ENCODE measurements at places on chromosomes 3 and 15.

DNA sequence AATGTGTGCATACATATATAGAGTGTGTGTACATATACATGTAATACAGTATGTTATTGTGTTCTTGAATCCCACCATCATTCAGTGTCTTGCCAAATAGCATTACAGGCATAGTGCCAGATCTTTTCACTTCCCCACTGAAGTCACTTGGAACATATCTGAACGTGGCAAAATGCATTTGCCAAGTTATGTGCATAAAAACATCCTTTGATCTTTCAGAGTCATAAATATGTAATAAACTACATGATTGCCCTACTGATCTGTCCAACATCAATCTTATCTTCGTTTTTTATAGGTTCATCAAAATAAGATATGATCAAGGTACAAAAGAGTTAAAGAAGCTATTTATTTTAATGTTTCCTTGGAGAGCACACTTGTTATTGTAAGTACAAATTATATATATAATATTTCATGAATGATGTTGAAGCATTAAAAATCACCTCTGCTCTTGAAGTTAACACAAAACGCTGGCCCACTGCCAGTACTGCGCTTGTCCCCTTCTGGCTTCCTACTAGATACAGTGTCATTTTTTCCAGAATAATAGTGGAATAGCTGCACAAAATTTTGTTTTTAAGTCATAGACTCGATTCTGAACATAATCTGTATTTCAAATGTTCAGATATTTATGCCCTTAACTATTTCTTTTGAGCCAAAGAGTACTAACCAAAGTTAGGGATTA, 549.5 kb upstream of the ARRDC4 start:
- no peak for DNase-seq

DNA sequence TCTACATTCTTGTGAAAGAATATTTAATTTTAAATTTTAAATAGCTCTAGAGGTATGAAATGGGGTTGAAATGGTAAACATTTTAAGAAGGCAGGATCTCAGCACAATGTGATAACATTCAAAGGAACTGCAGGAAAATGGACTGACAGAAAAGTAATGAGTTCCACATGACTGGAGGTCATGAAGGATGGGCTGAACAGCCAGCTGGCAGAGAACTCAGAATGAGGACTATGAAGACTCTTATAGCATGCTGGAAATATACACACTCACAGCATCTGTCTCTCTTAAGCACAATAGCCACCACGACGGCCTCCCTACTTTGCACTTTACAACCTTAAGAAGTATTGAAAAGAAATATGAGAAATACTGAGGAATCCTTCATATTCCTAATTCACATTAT, 94.7 kb downstream of the TNIK start:
- DNase-seq: no peak

- DNase-seq: peak; percentile 9
Observed at GRCh38 chr3:100709842-100710260, 557 bp downstream of the TFG start.

GRCh38 chr15:62571072-62571471, 406.0 kb upstream of the C2CD4B start:
- no peak for DNase-seq

GRCh38 chr3:79369306-79369705, 398.5 kb downstream of the ROBO1 start:
- no peak for DNase-seq

DNA sequence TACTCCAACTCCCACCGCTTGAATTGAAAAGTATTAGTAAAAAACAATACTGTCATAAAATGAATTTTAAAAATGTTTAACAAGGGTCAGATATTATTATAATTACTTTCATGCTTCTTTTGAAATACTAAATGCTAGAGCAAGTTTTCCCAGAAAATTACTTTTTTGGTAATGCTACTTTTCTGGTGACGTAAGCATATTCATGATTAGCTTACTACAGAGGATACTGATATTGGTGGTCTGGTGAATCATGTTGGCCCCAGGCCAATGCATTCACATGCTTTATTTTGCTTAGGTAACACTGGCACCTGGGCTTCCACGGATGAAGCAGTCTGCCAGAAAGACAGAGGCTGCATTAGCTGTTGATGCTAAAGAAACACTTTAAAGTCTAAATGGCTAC, 12.4 kb downstream of the SPATA16 start:
- DNase-seq: no peak

Measured in activated CD4-positive, alpha-beta T cell treated with anti-CD3 and anti-CD28 coated beads, Interleukin-2, Interleukin-4, amounts not matched to agents 100 ng/mL and 50 ng/mL, durations not matched to agents 16 hours and 8 hours (primary cell).